ENCODE measurements at places on chromosomes 6 and 20. TPM values are rescaled to one million over a fixed set of nuclear protein-coding genes. Genes with fewer than 3 reads are reported as not detected.

Gene SNPH
- 2.4 TPM for total RNA-seq

Gene RNF146
- total RNA-seq = 8.7 TPM

Gene SASH1
- 10.5 TPM for total RNA-seq

- no peak overlapping the region for H3K4me3 ChIP-seq
- DNase-seq = no peak
- no peaks in the 10 kb centered on the region for H3K4me1 ChIP-seq
- no peak overlapping the region for H3K27ac ChIP-seq
- no peaks in the 10 kb centered on the region for H3K27me3 ChIP-seq
Observed at GRCh38 chr6:21764989-21765388, 171.4 kb downstream of the SOX4 start.

Gene WASF1
- total RNA-seq = 2.9 TPM

Gene MAS1
- not detected for total RNA-seq

DNA sequence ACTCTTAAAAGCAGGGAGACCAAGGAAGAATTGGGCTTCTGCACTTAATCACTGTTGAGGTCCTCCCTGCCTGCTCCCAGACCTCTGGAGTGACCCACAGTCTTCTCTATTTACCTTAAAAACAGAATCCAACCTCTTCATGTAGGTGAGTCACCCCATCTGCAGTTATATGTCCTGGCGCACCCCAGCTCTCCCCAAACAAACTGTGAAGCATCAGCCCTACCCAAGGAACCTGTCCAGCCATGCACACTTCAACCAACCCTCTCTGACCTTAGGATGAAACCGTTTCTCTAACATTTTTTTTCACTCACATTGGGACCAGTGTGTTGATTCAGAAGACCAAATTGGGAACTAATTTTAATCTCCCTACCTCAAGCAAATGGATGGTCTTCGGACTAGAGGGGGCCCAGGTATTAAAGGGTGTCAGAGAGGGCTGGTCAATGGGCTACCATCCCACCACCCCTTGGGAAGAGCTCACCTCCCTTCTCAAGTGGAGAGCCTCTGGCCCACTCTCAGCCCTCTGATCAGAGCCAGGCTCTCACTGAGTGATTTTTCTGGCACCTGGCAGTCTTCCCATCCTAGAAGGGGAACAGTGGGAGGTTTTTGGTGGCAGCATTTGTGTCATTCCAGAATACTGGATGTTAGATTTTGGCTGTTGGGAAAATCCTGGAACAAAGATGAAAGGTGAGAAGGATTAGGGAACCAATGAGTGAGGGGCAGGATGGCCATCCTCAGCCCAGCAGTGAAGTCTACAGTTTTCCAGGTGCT, 203.6 kb downstream of the LRFN2 start:
- H3K4me3 ChIP-seq = no peak overlapping the region
- H3K4me1 ChIP-seq = peaks cover 5% of the 10 kb centered on the region
- no peaks in the 10 kb centered on the region for H3K36me3 ChIP-seq
- H3K27ac ChIP-seq = no peak overlapping the region

GRCh38 chr6:44856479-44856878, 469.0 kb downstream of the CDC5L start:
- H3K36me3 ChIP-seq = no peaks in the 10 kb centered on the region
- no peaks in the 10 kb centered on the region for H3K4me1 ChIP-seq
- H3K27me3 ChIP-seq = no peaks in the 10 kb centered on the region

All from pancreas (tissue), 10 donors.